ENCODE measurements at places on chromosomes 1 and 21. TPM values are rescaled to one million over a fixed set of nuclear protein-coding genes. Genes with fewer than 3 reads are reported as not detected.
A peak's percentile ranks its signal among the peaks of the same experiment; 100 is the strongest.

DNA sequence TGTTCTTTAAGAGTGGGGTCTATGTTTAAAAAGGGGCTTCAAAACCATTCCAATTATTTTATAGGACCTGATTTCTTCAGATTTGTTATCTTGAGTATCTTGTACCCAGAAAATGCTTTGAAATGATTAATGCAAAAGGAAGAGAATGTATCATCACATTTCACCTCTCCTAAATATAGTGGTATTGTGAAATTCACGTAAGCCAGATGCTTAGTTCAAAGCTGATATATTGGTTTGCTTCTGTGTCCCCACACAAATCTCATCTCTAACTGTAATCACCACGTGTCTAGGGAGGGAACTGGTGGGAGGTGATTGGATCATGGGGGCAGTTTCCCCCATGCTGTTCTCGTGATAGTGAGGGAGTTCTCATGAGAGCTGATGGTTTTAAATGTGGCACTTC, 8.5 kb downstream of the SOAT1 start:
- DNase-seq, result no peak

DNA sequence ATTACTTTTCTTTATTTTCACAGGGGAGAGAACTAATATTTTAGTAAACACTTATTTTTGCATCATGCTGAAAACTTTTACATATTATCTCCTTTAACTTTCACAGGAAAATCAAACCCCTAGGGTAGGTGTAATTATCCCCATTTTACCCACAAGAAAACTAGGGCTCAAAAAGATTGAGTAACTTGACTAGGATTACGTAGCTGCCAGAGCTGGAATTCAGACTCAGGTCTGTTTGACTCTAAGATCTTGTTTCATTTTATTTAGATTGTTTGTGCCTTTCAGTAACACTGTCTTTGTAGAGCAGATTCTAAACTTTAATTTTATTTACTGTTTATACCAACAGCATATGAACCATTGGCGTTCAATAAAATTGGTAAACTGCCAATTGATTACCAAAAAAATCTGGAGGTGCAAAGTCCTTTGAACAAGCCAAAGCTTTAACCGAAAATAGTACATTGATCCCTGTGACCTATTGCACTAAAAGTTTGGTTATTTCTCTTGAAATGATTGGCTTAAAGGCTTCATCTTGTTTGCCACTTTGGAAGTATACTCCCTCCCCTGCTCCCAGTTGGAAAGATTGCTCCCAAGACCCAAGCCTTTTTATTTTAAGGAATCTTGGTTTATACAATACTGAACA, 71.0 kb upstream of the WDR26 start:
- no peak for DNase-seq

DNA sequence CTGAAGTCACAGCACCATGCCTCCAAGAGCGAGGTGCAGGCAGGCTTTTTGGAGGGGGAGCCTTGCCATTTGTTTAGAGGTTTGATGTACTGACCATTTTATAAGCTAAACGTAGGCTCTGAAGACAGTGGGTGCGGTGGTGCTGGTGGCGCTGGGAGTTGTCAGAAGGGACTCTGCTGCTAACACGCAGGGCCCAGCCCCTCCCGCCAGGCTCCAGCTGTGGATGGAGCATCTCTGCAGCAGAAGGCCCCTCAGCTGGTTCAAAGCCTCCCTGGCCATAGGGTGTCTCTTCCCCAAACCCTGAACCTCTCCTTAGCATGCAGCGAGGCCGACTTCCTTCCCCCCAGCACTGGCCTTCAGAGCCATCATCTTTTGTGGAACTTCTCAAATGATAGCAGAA, 105.3 kb downstream of the AJAP1 start:
- no peak for DNase-seq

DNA sequence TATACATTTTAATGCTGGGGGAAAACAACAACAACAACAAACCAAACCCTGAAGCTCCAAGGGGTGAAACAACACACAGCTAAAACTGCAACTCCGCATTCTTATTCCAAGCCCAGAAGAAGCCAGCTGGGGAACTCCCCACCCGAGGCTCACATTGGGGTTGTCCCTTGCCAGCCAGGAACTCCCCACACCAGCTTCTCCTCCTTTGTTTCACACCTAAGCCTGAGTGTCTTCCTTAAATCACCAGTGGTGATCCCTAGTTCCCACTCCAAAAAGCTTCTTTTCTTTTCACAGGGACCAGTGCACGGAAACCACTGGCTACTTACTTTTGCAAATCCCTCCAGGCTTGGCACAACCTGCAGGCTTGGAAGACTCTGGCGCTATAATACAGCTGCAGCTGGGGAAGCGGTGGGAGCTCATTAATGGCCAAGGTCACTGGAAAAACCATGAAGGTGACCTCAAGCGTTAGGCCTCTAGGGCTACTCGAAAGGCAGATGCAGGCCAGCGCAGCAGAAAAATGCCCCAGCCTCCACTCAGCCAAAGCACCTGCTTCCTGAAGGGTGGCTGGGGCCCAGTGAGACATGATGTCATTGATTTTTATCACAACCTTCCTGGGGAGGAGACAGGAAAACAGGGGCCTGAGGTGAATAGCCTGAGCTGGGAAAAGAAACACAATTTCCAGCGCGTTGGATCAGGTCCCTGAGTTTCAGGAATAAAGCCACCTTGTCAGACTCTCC, 40.1 kb downstream of the TLR5 start:
- peak; percentile 74 for DNase-seq

DNA sequence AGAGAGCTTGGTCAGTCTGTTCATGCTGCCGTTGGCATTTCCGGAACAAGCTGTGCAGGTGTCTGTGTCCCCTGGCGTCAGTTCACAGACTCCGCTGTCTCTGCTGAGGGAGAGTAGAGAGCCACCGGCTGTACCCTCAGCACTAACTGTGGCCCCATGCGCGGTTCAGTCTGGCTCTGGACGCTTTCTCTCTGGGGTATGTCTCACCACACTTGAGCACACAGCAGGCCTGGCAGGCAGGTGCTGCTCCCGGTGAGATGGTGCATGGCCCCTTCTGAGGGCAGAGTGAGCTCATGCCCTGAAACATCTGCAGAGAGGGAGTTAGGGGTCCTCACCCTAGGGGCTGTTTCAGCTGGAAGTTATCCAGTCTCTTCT, 60.0 kb upstream of the TLR5 start:
- DNase-seq, result no peak

- no peak for DNase-seq
Measured at GRCh38 chr1:116503546-116504307, 67.1 kb downstream of the CD58 start.

GRCh38 chr1:214557952-214558735, 6.7 kb upstream of the PTPN14 start:
- peak; percentile 98 for DNase-seq

GRCh38 chr1:62377043-62377562, 57.9 kb upstream of the KANK4 start:
- no peak for DNase-seq

DNA sequence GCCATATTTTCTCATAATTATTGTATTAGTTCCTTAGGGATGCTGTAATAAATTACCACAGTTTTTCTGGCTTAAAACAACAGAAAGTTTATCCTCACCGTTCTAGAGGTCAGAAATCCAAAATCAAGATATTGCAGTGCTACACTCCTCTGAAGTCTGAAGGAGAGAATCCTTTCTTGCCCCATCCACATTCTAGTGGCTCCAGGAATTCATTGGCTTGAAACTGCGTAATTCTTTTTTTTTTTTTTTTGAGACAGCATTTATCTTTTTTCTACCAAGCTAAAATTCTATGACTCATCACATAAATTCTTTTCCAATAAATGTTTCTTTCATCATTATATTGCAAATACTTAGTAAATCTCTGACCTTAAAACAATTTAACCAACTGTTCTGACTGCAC, 451.0 kb upstream of the RGS18 start:
- no peak for DNase-seq

GRCh38 chr21:46093668-46094400, 4.1 kb upstream of the COL6A2 start:
- no peak for DNase-seq

- no peak for DNase-seq
Measured at GRCh38 chr21:42149656-42150473, 69.1 kb upstream of the ABCG1 start.

GRCh38 chr1:22053861-22054770, 1.6 kb downstream of the CDC42 start:
- no peak for DNase-seq

GRCh38 chr1:234961456-234962339, 166.9 kb downstream of the TOMM20 start:
- DNase-seq, result peak; percentile 87

- DNase-seq, result no peak
Measured at GRCh38 chr1:41539418-41539805, 54.9 kb upstream of the EDN2 start.

DNA sequence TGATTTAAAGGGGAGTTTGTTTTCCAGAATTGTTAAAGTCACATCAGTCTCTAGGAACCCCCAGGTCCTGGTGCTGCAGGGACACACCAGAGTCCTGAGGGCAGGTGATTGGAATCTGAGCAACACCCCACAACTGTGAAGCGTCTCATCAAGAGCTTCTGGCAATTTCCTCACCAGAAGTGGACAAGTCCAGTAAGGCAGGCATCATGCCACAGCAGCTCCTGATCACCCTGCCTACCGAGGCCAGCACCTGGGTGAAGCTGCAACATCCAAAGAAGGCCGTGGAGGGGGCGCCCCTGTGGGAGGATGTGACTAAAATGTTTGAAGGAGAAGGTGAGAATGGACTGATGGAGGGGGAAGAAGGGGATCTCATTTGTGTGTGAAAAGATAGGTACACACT, 2.1 kb downstream of the ZFP69 start:
- no peak for DNase-seq

DNA sequence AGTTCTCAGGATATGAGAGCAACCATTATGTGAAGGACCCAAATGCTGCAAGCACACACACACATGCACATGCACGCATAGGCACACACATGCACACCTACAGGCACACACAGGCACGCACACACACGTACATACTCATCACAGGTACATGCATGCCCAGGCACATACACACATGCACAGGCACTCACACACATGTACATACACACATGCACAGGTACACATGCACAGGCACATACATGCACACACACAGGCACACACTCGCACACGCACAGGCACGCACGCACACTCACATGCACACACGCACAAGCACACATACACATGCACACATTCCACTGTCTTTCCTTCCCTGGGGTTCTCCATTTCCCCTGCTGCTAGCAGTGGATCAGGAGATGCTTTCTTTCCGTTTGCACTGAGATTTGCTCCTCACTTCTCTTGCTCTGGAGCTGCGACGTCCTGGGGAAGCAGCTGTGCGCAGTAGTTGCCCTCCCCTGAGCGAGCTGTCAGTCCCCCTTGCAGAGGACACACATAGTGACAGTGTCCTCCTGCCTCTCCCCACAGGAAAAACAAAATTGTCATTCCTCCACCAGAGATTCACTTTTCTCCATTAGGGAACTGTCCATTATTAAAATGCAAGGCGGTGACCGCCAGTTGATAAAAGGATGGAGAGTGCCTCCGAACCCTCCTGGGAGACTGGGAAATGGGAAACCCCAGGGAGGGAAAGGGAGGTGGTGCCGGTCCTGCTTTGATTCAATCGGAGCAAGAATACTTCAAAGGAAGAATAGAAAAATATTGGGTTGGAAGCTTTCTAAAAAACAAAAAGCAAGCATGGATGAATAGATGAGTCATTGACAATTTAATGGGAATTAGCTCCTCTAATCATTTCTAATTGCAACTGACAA, 69.5 kb downstream of the WDR4 start:
- DNase-seq, result no peak

GRCh38 chr1:229661022-229661877, 35.2 kb downstream of the URB2 start:
- peak; percentile 78 for DNase-seq

DNA sequence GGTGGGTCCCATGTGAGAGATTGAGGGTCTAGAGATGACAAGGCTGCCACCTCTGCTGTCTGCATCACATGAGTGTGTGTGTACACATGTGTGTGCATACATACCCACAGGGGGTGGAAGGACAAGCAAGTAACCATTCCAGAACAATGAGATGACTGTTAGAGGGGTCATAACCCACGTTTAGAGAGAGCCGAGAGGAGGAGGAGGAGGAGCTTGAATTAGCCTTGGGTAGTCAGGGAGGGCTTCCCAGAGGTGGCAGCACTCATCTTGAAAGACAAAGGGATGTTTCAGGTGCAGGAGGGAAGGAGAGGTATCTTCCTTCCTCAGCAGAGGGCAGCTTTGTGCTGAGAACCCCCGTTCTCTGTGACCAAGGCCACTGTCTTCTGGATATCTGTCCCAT, 21.3 kb downstream of the TNFRSF1B start:
- no peak for DNase-seq

GRCh38 chr1:50704126-50704525, 255.9 kb downstream of the FAF1 start:
- peak; percentile 28 for DNase-seq

- DNase-seq, result peak; percentile 54
Measured at GRCh38 chr1:210328746-210329503, at the start of gene HHAT. HHAT (plus strand) TSS chr1:210328902; CDS start chr1:210348976, 20,074 bp downstream.

GRCh38 chr1:25810341-25811299, 9.1 kb upstream of the MTFR1L start:
- DNase-seq, result no peak

DNA sequence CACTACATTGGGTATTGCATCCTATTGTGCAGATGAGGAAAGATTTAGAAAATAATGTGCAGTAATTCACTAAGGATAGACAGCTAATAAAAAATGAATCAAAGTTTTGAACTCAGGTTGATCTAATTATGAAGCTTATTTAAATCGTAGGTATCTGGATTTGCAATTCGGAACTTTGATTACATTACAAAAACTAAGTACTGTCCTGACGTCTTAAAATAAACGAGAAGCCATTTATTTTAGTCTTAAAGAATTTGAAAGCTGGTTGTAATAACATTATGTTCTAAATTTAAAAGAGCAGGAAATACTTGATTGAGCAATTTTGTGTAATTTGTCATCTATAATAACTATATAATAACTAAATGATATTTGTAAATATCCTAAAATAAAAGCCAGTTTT, 235.9 kb downstream of the TPR start:
- no peak for DNase-seq

DNA sequence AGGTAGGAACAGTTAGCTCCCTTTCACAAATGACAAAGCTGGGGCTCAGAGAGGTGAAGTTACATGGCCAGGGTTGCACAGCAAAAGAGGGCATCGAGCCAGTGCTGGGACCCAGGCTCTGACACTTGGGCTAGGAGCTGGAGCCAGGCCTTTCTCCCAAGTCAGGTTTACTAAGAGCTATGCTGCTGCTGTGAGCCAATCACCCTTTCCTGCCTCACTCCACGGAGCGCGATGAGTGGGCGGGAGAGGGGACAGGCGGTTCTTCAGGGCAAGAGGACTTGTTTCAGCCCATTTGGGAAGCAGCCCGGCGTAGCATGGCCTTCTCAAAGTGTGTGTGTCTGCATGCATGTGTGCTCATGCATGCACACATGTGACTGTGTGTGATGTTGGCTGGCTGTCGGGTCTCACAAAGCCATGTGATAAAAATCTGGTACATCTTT, 10.6 kb downstream of the ID3 start:
- no peak for DNase-seq

GRCh38 chr1:153968000-153968363, 280 bp downstream of the CREB3L4 start:
- DNase-seq, result no peak

The PDPN gene
- total RNA-seq, result not detected

The LCE2B gene
- not detected for total RNA-seq

The LCE2A gene
- total RNA-seq, result not detected

The PPP1R15B gene
- 34.5 TPM for total RNA-seq

The PGBD5 gene
- 2.5 TPM for total RNA-seq

The A3GALT2 gene
- not detected for total RNA-seq

The GUCA2A gene
- total RNA-seq, result not detected

The SLC16A4 gene
- 35.0 TPM for total RNA-seq

The GNAT2 gene
- not detected for total RNA-seq

The GSTM3 gene
- 40.8 TPM for total RNA-seq

The GJA4 gene
- total RNA-seq, result not detected

The SIK1 gene
- total RNA-seq, result 4.9 TPM
